ENCODE measurements at places on chromosomes 1 and 21.

GRCh38 chr1:167146903-167147539 is 53.1 kb downstream of the STYXL2 start:
- DNase-seq, result no peak

DNA sequence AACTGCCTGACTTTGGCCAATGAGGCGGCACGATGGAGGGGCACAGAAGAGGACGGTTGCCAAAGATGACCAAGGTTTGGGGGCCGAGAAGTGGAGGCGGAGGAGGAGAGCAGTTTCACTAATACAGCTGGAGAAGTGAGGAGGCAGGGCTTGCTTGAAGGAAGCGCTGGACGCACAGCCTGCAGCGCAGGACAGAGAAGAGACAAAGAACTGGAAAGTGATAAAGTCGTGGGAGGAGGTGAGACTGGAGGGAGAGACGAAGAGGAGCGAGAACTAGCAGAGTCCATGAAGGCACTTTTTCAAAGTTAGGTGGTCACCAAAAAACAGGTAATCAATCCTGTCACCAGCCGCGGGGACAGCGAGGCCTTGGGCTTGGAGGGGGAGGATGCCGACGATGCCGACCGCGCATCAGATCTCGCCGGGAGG is 771 bp downstream of the PACC1 start:
- no peak for DNase-seq

GRCh38 chr1:195030793-195031192 is 1577.4 kb downstream of the KCNT2 start:
- DNase-seq, result no peak

GRCh38 chr1:232635778-232636356 is 5.9 kb upstream of the SIPA1L2 start:
- peak; percentile 89 for DNase-seq

GRCh38 chr1:172105230-172105629 is 263.9 kb downstream of the DNM3 start:
- DNase-seq, result no peak

- DNase-seq, result no peak
These were observed 51.8 kb downstream of the TNFRSF8 start for GRCh38 chr1:12114916-12115315.

DNA sequence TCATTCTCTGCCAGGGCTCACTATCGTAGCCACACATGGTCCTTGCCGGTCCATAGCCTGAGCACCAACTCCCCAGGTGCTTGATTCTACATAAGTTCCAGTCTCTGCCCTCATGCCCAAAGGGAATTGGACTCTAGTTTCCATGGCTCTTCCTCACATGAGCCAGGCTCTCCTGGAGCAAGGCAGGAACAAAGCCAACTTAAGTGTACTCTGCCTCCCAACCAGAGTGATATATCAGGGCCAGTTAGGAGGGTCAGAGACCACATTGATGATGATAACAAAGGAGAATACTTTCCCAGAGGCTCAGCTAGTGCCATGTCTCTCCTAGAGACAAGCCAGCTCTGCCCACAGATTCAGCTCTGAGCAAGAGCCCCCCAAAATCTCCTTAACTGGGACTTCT is 70.9 kb downstream of the ERI3 start:
- no peak for DNase-seq

DNA sequence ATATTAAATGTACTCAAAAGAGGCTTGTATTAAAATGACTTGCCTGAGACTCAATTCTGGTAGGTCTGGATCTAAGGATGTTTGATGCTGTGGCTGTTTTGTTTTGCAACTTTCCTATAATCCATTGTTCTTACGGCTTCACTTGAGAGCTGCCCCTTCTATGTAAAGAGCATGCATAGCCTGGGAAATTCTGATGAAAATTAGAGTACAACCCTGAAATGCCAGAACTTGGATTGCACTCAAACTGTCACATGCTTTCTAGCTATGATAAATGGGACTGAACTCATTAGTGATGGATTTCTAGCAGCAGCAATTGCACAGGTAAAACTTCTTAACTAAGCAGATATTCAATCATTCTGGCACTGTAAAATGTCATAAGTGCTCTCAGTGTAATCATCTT is 67.9 kb downstream of the OLFM3 start:
- no peak for DNase-seq

GRCh38 chr1:99251308-99251707 is 13.0 kb upstream of the PLPPR4 start:
- no peak for DNase-seq

- DNase-seq, result no peak
These were observed 8.5 kb downstream of the UBQLN4 start for GRCh38 chr1:156045076-156045475.

- DNase-seq, result no peak
These were observed 13.9 kb upstream of the LY9 start for GRCh38 chr1:160781914-160782689.

GRCh38 chr1:248891758-248892157 is 14.3 kb upstream of the PGBD2 start:
- DNase-seq, result no peak

GRCh38 chr1:186978596-186979556 is 150.1 kb downstream of the PLA2G4A start:
- peak; percentile 77 for DNase-seq

DNA sequence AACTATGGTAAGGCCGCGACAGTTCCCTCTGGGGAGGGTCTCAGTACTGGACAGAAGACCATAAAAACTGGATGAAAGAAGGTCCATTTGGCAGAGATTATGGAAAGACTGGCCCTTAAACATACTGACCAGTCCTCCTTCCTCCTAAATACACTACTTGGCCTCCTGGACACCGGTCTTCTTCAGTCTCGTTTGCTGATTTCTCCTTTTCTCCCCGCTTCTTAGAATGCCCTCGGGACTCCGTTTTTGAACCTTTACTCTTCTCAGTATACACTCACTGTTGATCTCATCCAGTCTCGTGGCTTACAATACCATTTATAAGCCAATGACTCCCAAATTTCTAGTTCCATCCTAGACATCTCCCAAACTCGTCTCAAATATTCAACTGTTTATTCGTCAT is 694 bp upstream of the MRPL9 start:
- DNase-seq, result no peak

DNA sequence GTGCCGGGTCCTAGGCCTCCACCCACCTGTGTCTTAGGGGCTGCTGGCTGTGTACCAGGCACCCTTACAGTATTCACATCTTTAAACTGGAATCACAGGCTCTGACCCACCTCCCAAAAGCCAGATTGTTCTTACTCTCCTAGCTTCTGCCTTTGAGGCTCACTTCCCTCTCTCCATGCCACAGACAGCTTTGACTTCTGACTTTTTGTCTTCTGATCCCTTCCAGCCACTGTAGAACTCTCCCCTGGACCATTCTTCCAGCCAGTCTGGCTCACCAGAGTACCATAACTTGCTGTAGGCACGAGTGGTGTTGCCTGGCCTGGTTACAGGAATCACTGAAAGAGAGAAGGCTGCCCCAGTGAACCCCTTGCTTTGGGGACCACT is 58.1 kb upstream of the STUM start:
- DNase-seq, result no peak

GRCh38 chr21:44899768-44900558 is 20.7 kb downstream of the ITGB2 start:
- DNase-seq, result no peak

Data from Kasumi-1 (cell line).